ENCODE measurements at places on chromosomes 12 and 14.
A peak's percentile ranks its signal among the peaks of the same experiment; 100 is the strongest.

DNA sequence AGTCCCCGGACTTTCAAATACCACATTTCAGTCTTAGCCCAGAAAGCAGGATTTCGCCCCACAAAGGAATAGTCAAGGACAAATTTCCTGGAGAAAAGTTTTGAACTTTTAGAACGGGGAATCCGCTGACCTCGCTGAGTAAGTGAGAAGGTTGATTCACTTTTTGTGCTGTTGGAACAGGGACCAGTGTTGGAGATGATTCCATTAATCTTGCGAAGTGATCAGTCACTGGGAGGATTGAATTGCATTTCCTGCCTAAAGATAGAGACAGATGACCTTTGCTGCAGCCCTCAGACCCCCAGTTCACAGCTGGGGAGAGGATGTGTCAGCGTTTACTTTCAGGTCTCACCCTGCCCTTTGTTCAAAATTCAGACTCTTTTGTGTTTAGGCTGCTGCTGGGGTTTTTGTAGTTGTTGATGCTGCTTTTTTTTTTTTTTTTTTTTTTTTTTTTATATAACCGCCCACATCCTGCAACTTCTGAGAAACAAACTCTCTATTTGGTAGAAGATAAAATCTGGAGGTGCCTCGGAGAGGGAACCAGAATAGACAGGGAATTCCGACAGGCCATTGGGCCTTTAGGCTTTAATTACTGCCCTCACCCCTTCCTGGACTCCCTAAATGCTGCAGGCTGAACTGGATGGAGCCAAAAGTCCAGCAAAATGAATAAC lies 9.8 kb upstream of the KDM2B start:
- peak; percentile 50 for DNase-seq

- DNase-seq = no peak
Measured at GRCh38 chr12:77599782-77600467, 230.8 kb upstream of the NAV3 start.

- DNase-seq = no peak
Measured at GRCh38 chr12:6288235-6288634, 22.2 kb upstream of the PLEKHG6 start.

DNA sequence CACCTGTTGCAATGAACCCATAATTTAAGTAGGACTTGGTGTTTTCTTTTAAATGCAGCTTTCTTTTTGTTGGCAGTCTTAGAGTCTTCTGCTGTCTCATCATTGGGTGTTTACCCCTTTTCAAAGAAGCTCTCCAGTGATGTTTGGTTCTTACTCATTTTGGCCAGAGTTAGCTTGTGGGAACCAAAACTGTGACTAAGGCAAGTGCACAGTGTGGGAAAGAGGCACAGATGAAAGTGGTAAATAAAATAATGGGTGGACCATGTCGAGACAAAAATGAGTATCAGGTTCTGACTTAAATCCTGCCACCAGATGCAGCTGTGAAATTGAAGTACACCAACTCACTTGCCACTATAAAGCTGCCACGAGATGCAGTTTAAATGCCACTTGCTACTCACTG lies 615.4 kb upstream of the MIS18BP1 start:
- no peak for DNase-seq

All from stimulated activated naive CD4-positive, alpha-beta T cell (primary cell).